ENCODE measurements at places on chromosomes 11 and 22. TPM values are rescaled to one million over a fixed set of nuclear protein-coding genes. Genes with fewer than 3 reads are reported as not detected.

ACR gene
- polyA plus RNA-seq, result 0.27 TPM

- DNase-seq, result peak; percentile 20
Observed at GRCh38 chr11:13440100-13440855, 22.7 kb downstream of the BTBD10 start.

DNA sequence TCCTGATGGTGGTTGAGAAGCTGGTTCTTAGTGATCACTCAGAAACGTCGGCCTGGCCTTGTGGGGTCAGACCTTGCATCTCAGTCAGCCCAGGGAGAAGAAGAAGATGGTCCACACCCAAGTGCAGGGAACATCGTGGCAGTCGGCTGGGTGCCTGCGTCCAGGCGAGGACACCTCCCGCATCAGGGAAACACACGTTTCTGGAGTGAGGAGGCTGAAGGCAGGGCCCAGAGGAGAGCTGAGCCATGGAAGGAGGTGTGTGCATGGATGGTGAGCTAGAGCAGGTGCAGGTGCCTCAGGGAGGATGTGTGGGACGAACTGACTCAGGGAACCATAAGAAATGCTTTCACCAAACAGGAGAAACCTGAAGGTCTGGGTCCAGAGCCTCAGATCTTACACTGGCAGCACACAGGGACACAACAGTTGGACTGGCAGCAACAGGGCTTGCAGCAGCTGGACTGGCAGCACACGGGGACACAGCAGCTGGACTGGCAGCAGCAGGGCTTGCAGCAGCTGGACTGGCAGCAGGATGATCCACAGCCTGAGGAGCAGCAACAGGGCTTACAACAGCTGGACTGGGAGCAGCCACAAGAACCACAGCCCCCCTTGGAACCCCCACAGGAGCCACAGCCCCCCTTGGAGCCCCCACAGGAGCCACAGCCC, 632 bp downstream of the KRTAP5-2 start:
- DNase-seq, result no peak

MAPK11 gene
- polyA plus RNA-seq, result 14.9 TPM

DNA sequence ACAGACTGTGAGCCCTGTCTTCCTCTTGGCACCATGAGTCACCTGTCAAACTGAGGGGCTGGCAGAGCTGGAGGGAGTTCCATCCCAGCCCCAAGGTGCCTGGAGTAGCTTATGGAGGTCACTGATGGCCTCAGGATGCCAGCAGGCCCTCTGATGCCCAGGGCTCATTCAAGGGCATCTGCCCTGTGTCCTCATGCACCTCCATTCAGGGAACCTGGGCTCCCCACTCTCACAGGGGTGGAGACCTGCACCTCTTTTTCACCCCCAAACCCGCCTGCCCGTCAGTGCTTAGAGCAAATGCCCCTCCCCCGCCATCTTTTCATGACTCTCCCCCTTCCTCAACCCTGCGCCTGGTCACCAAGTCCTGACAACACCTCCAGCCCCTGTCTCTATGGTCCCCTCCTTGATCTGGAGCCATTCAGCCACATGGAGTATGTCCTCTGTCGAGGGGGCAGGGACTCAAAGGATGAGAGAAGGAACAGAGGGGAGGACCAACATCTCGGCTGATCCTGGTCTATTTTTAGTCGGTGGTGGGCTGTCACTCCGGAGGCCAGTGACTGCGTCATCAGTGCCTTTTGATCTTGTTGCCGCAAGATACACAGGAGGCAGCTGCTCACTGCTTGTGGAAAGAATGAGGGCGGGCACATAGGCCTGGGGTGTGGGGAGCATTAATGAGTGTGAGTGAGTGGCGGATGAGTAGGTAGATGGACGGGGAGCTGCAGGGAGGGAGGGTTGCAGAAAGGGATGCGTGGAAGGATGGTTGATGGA, 72.2 kb downstream of the CDKN1C start:
- DNase-seq, result peak; percentile 13

GRCh38 chr11:94271885-94272372, 32.5 kb upstream of the IZUMO1R start:
- no peak for DNase-seq

UEVLD gene
- polyA plus RNA-seq, result 20.6 TPM

DNA sequence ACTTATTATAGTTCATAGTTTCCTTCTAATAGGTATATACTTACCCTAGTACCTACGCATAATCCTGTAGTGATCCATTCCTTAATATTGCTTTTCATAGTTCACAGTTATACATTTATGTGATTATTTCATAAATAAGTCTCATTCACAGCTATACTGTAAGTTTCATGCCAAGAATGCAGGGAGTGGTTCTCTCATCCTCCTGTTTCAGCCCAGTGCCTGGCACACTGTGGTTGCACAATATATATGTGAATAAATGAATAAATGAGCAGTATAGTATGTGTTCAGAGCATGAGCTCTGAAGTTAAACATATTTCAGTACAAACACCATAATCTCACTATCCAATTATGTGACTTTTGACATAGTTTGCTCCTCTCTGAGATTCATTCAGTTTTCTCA, 115.8 kb downstream of the MAML2 start:
- DNase-seq, result no peak

All from left lung (tissue), 14 donors.